ENCODE measurements at places on chromosomes 12 and 14.

- DNase-seq, result no peak
Measured at GRCh38 chr14:104341532-104342434, 203.4 kb downstream of the KIF26A start.

- DNase-seq, result no peak
Measured at GRCh38 chr14:38723959-38724358, 379.1 kb downstream of the SEC23A start.

- no peak for DNase-seq
Measured at GRCh38 chr12:66744956-66745383, 66.1 kb upstream of the GRIP1 start.

DNA sequence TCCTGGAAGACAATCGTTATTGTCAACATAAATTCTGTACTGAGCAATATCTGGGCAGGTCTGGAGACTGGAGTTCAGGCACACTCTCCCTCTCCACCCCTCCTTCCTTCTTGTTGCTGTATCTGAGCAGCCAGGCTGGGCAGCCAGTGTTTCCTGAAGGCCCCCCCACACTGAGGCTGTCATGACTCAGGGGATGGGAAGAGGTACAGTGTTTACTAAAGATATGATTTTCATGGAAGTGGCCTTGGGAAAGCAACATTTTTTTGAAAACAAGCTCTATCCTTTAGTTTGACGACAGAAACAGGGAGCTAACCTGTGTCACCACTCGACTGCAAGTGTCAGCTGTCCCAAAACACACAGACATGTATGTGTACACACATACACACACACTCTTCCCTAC lies 1485.4 kb upstream of the TMEM132C start:
- no peak for DNase-seq

GRCh38 chr14:94582199-94582750 lies 1.0 kb downstream of the SERPINA5 start:
- no peak for DNase-seq

DNA sequence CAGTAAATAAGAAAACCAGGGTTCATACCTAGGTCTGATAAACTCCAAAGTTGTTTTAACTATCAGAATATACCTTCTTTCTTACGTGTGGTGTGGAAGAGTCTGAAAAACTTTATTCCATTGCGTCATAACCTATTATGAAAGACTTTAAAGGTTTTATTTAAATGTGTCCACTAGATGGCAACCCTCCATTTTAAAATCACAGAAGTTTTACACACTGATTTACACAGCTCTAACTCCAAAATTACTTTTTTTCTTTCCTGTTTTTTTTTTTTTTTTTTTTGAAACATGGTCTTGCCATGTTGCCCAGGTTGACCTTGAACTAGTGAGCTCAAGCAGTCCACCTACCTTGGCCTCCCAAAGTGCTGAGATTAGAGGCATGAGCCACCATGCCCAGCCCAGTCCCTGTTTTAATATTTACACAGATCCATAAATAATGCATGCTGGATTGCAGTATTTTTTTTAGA lies 17.3 kb upstream of the TMPRSS12 start:
- no peak for DNase-seq

DNA sequence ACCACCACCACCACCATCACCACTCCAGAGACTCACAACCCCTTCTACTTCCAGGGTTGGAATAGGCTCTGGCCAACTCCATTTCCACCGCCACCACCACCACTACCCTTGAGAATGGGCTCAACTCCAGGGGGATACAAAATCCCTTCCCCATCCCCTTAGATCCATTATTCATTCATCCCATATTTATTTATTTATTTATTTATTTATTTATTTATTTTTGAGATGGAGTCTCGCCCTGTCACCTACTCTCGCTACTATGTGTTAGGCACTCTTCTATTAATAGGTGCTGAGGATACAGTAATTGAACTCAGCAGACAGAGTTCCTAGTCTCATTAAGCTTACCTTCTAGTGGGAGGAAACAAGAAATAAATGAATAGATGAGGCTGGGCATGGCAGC lies 4.8 kb upstream of the ADCY6 start:
- DNase-seq, result no peak

GRCh38 chr12:82866227-82866775 lies 179.6 kb downstream of the TMTC2 start:
- no peak for DNase-seq

DNA sequence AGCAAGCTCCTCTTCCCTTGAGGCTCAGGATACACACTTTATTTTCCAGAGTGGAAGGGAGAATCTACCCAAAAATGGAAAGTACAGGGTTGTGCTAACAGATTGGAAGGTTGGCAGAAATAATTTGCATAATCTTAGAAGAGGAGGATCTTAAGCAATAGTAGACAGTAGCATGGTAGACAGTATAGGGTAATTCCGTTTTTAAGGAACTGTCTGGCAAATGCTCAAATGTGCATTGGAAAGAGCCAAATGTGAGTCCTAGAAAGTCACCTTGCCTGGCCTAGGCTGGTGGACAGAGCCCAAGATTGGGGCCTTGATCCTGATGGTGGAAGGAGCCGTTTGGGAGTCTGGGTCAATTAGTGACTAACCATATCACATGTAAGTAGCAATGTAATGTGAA lies 13.1 kb upstream of the CARMIL3 start:
- no peak for DNase-seq

DNA sequence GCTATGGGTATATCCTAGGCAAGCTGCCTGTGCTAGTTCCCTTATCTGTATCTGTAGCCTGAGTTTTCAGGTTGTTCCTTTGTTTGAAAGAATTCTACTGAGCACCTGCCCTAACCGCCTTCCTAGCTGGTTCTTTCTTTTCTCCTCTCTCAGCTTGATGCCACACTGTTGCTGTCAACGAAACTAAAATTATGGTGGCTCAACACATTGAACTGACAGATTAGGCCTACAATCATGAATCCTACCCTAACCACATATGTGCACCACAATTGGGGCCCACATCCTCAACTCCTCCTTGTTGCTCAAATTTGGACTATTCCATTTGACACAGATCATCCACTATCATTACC lies 36.2 kb upstream of the RESF1 start:
- no peak for DNase-seq

DNA sequence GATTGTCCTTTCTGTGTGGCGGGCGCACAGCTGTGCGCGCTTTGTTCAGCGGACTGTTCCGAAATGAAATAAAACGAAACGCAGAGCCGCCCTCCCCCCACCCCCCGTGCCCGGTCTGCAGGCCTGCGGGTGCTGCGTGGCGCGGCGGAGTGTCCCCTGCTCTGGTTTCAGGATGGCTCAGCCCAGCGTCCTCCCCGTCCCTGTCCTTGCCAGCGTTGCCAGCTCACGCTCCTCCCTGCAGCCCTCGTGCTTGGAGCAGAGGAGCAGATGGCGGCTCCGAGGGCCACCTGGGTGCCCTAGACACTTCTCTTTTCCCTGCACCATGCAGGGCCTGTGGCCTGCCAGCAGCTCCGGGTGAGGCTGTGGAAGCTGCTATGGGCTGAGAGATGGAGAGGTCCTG lies 17.5 kb upstream of the BEGAIN start:
- DNase-seq, result no peak

DNA sequence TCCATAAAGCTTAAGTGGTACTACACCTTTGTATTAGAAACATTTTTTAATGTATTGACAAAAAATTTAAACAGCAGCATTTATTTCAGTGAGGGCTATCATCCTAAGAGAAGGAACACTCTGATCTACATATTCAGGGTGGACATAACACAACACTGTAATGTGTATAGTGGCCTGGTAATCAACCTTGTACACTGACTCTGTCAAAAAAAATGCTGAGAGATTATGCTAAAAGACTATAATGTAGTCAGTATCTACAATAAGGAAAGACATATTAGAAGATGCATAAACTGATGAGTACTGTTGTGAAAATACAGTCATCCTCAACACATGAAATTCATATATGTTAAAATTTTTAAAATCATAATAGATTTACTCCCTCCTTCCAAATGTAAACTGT lies 68.2 kb downstream of the C2CD5 start:
- no peak for DNase-seq

- peak; percentile 69 for DNase-seq
Measured at GRCh38 chr12:120261951-120262851, 3.3 kb downstream of the PXN start.

- DNase-seq, result no peak
Measured at GRCh38 chr12:90211017-90211416, 502.4 kb upstream of the ATP2B1 start.

DNA sequence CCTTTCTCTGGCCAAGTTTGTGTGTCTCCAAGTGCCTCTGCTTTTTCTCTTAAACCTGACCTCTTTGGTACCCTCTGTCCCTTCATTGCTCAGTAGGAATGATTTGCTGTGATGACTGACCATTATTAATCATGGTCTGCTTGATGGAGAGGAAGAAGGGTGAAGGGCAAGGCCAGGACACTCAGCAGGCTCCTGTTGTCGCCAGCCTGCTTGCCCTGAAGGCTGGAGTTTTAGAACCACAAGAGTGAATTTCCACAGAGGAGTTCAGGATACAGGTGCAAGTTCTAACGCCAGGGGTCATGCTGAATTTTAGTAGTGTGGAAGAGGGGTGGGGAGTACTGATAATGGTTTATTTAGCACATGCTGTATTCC lies 2.8 kb upstream of the ITGA5 start:
- no peak for DNase-seq

- DNase-seq, result no peak
Measured at GRCh38 chr12:48961331-48961730, 4.0 kb upstream of the ARF3 start.

- peak; percentile 73 for DNase-seq
Measured at GRCh38 chr12:125983094-125983783, 918.0 kb downstream of the AACS start.
